Activated CD4-positive, alpha-beta T cell treated with anti-CD3 and anti-CD28 coated beads, Interleukin-2, amount 50 U/mL, for 16 hours (primary cell): ENCODE measurements at places on chromosomes 2 and 18.
A peak's percentile ranks its signal among the peaks of the same experiment; 100 is the strongest.

- no peak for DNase-seq
Measured at GRCh38 chr2:144467502-144468137, 52.3 kb downstream of the ZEB2 start.

DNA sequence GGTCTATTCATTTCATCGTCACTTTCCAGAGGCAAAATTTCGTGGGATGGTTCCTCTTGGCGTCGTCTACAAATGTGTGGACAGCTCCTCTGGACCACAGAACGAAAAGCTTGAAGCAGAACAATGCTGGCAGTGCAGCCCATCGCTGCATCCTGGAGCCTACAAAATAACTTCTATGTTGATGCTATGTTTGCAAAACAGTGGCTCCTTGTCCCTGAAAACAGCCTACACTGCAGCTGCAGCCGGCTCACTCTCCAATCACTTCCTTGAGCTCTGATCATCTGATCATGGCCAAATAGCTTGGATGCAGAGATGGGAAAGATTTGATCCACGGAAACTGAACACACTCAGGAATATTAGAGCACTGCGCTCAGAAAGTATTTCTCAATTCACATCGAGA, 60.0 kb downstream of the DOCK10 start:
- no peak for DNase-seq

GRCh38 chr2:166092889-166093288, 34.9 kb downstream of the SCN1A start:
- DNase-seq = no peak

GRCh38 chr2:164710837-164711765, 89.8 kb upstream of the GRB14 start:
- DNase-seq = no peak

DNA sequence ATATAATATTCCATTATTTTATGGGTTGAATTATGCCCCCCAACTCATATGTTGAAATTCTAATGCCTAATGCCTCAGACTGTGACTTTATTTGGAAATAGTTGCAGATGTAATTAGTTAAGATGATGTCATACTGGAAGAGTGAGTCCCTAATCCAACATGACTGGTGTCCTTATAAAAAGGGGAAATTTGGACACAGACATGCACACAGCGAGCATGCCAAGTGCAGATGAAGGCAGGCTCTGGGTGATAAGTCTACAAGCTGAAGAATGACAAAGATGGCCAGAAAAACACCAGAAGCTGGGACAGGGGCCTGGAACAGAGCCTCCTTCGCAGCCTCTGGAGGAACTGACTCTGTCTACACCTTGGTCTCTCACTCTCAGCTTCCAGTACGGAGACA, 10.0 kb upstream of the ASAP2 start:
- DNase-seq = no peak

DNA sequence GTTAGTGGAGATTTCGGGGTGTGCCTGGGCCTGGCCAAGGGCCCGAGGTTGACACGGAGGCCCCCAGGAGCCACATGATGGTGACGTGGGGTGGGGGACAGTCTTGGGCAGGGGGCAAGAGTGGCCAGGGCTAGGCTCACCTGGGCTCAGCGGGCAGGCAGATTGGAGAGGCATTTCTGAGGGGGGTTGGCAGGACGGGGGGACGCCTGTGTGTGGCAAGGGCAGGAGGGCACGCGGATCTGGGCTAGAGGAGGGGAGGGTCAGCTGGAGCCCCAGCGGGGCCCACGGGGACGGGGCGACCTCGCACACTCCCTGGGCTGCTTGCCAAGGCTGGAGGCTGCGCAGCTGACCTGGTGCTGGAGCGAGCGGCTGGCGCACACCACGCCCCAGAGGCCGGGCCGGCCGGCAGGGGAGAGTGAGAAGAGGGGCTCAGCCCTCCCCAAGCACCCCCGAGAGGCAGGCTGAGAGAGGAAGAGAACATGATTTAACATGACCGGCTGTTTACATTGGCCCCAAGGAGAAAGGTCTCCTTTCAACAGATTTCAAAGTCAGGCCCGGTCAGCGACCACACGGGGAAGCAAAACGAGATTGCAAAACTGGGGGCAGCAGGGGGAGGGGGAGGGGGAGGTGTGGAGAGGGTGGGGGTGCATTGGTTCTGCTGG, 38.0 kb upstream of the SNED1 start:
- DNase-seq = no peak

- DNase-seq = peak; percentile 68
Measured at GRCh38 chr2:201182650-201183364, at the start of gene CASP10. CASP10 (plus strand) TSS chr2:201183141; CDS start chr2:201185778, 2,637 bp downstream.

- peak; percentile 86 for DNase-seq
Measured at GRCh38 chr18:44838971-44839666, 158.4 kb downstream of the SETBP1 start.

- no peak for DNase-seq
Measured at GRCh38 chr2:86237172-86237571, 37.9 kb downstream of the MRPL35 start.

GRCh38 chr2:241358470-241358869, 2.4 kb downstream of the FARP2 start:
- peak; percentile 53 for DNase-seq

DNA sequence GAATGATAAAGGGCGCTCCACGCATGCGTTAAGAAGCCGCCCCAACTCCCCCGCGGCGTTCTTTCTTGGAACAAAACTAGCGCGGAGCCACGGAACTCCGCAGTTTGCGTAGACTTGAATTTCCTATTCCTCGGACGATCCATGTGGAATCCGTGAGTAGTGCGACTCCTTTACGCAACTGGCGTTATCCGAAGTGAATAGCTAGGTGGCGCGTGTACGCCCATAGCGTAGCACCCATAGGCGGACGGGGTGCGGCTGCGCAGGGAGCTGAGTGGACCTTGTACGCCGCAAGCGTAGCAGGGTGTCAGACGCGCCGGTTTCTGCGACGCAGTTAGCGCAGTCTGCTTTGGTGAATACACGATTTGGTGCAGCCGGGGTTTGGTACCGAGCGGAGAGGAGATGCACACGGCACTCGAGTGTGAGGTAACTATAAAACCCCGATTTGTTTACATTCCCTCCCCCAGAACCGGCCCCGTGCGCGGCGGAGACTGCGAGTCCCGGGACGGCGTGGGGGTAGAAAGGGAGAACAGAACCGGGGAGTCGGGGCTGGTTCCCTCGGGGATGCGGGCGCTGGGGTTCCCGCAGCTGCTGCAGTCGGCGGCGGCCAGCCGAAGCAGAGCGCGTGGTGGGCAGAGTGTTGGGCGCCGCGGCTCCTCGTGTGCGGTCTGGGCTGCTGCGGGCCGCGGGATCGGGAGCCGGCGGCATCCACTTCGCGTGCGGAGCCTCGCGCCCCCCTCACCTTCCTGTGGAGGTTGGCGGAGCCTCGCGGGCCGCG, at the start of gene SLC39A10:
SLC39A10 (plus strand) TSS at position 368 of the 775 bp plus-strand sequence. CDS start 22,817 bp downstream, outside the sequence.
- DNase-seq = peak; percentile 97

DNA sequence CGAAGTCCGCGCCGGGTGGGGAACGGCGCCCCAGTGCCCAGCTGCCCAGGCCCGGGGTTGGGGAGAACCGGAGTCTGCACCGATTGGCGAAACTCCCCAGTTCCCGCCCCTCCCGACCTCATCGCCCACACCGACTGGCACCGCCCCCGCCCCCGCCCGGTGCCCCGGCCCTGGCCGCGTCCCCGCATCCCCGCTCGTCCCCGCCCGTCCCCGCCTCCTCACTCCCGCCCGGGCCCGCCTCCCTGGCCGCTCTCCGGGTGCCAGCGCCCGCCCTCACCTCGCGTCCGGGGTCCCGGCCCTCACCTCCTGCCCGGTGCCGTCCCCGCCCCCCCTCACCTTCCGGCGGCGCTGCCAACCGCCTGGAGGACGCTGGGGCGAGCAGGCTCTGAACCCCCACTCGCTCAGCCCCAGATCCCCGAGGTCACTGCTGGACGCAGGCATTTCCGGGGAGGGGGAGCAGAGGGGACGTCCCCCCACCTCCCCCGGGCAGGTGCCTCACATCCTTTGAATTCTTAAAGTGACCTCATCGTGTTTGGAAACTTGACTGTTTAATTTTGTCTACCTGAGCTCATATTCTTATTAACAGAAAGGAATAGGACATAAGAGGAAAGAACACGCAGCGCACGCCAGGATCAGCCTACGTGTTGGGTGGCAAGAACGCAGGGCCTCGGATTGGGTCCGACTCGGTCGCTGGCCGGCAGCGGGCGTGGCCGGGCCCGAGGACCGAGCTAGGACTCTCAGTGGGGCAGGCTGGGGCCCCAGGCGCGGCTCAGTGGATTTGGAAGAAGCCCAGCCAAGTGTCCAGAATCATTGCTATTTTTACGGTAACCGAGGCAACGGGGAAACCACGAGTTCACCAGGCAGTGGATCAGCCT, at the start of gene FAM110C:
FAM110C (minus strand) TSS at position 35 of the 875 bp plus-strand sequence. CDS start 120 bp downstream, outside the sequence.
- DNase-seq = peak; percentile 21

GRCh38 chr2:75113231-75113869, 86.0 kb downstream of the TACR1 start:
- DNase-seq = no peak

- no peak for DNase-seq
Measured at GRCh38 chr18:74613381-74613780, 15.7 kb downstream of the ZNF407 start.

DNA sequence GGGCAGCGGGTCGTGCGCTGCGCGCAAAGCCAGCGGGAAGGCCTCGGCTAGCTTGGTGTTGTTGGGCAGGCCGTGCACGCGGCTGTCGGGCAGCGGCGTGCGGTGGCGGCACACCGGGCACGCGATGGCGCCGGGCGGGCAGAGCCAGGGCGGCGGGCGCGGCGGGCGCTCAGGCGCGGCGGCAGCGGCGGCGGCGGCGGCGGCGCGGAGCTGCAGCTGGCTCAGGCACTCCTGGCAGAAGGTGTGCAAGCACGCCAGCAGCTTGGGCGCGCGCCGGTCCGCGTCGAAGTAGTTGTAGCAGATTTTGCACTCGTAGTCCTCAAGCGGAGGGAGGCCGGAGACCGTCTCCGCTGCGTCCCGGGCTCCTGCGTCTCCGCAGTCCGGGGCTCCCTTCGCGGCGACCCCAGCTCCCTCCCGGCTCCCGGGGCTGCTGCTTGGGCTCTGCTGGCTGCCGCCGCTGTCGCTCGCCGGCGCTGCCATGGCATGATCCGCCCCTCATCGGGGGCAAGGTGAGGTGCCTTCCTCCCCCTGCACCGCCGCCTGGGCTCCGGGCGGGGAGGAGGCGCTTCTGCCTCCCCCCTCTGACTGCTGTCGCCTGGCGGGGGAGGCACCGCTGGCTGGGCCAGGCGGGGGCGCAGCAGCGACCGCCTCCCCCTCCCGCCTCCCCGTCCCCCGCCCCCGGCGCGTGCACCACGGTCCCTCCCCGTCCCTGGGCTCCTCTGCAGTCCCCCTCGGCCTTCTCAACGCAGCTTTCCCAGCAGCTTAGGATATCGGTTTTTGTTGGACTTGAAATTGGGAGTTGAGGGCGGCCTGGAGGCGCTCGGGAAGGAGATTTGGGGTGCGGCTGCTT, 21.0 kb upstream of the PAX3 start:
- peak; percentile 22 for DNase-seq

DNA sequence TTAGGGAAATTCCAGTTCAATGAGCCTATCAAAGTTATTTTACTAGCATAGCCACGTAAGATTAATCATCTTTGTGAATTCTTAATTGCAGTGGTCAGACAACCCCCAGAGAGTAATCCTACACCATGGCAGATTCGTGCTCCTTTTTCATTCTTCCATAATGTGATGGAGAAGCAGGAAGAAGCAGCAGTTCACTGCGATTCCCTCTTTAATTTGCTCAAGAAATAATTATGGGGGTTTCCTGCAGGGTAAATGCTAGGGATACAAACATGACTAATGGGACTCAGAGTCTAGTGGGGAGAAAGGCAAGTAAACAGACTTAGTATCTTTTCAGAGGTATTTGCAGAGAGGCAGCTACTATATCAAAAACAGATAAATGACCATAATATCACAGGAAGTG, 175.8 kb upstream of the HNRNPA3 start:
- no peak for DNase-seq

DNA sequence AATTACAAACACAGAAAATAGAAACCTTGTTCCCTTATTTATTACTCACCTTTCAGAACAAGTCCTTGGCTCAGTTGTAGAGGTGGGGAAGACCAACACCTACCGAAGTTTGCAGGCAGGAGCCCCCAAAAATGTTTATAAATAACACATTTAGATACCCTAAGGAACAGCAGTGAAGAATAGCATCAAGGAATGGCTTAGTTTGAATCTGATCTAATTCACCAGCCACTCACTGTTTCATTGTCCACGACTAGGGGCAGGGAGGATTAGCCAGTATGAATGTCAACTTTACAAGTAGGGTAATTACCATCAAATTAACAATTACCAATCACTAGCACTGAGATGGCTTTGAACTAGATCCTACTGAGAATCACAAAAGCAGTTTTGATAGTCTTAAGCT, 65.4 kb downstream of the PRPF40A start:
- no peak for DNase-seq

DNA sequence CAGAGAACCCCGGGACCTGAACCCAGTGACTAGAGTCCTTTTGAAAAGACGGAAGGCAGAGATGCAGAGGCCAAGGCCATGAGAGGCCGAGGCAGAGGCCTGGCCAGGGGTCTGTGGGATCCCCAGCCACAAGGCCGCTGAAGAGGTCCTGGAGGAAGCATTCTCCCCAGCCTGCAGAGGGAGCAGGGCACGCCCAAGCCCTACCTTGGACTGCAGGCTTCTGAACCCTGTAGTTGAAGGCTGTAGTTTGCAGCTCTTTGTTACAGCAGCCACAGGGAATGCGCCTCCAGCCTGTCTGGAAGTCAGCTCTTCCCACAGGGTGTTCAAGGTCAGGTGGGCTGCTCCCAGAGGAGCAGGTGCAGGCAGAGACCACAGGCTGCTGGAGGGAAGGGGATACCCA, 22.1 kb upstream of the PXDN start:
- no peak for DNase-seq

GRCh38 chr2:35468245-35468644, 887.3 kb upstream of the CRIM1 start:
- no peak for DNase-seq

GRCh38 chr2:230221493-230221892, 1.7 kb upstream of the SP110 start:
- no peak for DNase-seq

- no peak for DNase-seq
Measured at GRCh38 chr2:15982285-15983044, 42.1 kb downstream of the MYCN start.

DNA sequence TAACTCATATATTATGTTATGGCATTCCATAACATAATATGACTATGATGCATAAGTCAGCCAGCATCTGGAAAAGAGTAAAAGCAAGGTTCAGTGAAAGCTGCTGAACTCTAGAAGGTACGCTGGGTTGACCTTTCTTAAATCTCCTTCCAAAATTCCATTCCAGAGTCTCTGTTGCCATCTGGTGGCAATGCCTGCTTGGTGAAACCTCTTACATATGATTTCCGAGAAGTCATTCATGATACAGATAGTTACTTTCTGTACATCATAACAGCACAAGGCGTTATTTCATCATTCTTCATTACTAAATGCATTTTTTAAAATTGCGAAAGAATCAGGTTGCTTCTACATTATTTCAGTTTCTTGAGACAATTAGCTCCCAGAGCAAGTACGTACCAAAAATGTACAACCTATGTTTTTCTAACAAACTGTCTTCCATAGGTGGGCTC, 7.0 kb upstream of the EPG5 start:
- DNase-seq = peak; percentile 85

DNA sequence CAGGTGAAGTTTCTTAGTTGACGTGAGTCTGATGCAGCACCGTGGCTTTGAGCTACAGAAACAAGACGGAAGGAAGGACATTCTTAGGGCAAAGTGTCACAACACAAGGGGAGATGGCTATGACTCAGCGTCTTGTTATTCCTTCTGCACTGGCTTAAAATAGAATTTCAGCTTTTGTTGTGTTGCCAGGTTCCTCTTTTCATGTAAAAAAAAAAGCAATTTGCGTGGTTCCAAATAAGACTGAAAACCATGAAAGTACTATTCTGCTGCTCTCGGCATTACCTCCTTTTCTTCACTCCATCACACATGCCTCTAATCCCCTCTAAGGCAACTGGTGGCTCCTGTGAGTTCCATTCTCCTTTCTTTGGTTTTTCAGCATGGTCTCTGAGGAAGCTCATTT, 150.1 kb downstream of the ANTXR1 start:
- peak; percentile 18 for DNase-seq
